ENCODE measurements at places on chromosomes 5 and 9. TPM values are rescaled to one million over a fixed set of nuclear protein-coding genes. Genes with fewer than 3 reads are reported as not detected.

DNA sequence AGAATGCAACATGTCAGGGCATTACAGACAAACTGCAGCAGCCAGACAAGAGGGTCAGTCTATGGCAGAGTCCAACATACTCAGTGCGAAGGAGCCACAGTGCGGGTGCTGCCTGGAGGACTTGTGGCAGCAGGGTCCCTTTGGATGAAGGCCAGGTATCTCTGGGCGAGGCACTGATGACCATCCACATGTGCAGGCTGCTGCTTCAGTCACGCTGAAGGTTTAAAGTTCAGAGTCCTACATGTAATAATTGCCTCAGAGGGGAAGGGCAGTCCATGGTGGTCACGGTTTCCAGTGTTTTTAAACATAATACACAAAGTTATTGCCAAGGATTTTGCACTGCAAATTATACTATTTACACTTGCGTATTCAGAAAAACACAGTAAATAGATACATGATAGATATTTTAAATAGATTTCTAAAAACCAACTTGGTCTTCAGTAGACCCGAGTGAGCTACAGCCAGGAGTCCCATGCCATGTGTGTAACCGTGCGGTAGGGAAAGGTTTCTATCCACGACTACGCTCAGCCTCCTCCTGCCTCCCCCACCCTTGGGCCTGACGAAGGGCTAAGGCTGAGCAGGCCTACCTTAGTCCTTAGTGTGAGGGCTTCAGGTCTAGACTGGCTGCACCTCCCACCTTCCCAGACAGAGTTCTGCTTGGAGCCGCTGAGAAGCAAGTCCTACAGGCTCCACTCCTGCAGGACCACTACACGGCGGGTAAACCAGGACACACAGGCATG is 76.2 kb downstream of the GPR21 start:
- peaks cover 29% of the 10 kb centered on the region for H3K4me1 ChIP-seq
- peaks cover 35% of the 10 kb centered on the region for H3K36me3 ChIP-seq
- H3K4me3 ChIP-seq = no peak overlapping the region
- DNase-seq = peak; percentile 81
- no peaks in the 10 kb centered on the region for H3K27me3 ChIP-seq

GRCh38 chr5:89308606-89309040 is 425.6 kb upstream of the MEF2C start:
- H3K27ac ChIP-seq = no peak overlapping the region
- DNase-seq = no peak
- no peak overlapping the region for H3K4me3 ChIP-seq
- no peaks in the 10 kb centered on the region for H3K27me3 ChIP-seq
- H3K4me1 ChIP-seq = no peaks in the 10 kb centered on the region

GRCh38 chr5:78612227-78613150 is 36.1 kb downstream of the LHFPL2 start:
- H3K36me3 ChIP-seq = no peaks in the 10 kb centered on the region
- H3K27me3 ChIP-seq = no peaks in the 10 kb centered on the region
- H3K4me1 ChIP-seq = peaks cover 68% of the 10 kb centered on the region
- H3K4me3 ChIP-seq = no peak overlapping the region

GRCh38 chr5:153742060-153742459 is 251.6 kb downstream of the GRIA1 start:
- H3K27ac ChIP-seq = no peak overlapping the region
- no peak overlapping the region for H3K4me3 ChIP-seq
- H3K27me3 ChIP-seq = no peaks in the 10 kb centered on the region
- no peaks in the 10 kb centered on the region for H3K36me3 ChIP-seq

DNA sequence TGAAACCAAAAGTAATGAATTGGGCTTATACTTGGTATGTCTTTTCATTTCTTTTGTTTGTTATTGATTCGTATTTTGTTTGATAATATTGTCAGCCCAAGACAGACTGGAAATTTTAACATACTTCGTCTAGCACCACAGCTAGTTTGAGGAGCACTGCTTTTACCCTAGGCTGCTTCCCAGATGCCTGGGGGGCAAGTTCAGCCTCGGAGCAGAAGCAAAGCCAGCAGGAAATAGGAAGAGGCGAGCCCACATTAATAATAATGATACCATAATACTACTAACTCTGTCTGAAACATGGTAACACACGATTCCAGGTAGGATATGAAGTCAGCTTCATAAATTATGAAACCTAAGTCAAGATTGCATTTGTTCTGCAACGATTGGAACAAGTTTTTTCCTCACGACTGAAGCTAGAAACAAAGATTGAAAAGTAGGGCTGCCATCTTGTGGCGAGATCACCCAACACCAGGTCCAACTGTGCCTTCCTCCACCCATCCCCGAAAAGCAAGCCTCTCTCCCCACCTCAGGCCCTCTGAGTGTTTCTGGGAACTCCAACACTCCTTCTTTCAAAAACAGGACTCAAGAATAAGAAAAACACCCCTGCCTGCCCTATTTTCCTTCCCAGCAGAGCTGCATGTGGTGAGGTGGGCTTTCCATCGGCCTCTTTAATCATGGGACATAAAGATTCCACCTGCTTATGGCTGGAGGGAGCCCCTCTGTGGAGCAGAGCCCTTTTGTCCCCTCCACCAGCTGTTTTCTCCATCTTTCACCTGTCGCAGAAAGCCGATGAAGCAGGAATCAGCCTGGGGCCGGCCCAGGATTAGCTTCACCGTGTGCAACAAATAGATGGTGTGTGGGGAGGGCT is 236.4 kb downstream of the CAAP1 start:
- H3K4me1 ChIP-seq = no peaks in the 10 kb centered on the region
- no peaks in the 10 kb centered on the region for H3K36me3 ChIP-seq
- no peak overlapping the region for H3K4me3 ChIP-seq
- DNase-seq = peak; percentile 2

DNA sequence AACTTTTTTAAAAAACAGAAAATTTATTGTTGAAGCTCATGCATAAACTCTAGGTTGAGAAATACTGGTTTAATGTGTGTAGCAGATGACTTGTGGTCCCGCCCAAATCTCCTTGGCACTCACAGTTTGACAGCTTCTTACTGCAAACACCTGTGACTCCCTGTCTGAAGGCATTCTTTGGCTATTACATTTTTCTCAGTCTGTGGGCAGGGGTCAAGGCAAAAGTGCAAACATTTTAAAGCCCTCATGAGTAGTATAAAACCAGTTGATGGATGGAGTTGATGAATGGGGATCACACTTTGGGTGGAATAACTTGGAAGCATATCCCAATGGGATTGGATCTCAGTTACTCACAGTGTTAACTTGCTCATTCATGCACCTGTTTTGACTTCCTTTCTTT is 1007.0 kb upstream of the NUDT12 start:
- H3K4me3 ChIP-seq = no peak overlapping the region
- no peak overlapping the region for H3K27ac ChIP-seq
- no peaks in the 10 kb centered on the region for H3K4me1 ChIP-seq
- DNase-seq = no peak
- H3K36me3 ChIP-seq = no peaks in the 10 kb centered on the region

DNA sequence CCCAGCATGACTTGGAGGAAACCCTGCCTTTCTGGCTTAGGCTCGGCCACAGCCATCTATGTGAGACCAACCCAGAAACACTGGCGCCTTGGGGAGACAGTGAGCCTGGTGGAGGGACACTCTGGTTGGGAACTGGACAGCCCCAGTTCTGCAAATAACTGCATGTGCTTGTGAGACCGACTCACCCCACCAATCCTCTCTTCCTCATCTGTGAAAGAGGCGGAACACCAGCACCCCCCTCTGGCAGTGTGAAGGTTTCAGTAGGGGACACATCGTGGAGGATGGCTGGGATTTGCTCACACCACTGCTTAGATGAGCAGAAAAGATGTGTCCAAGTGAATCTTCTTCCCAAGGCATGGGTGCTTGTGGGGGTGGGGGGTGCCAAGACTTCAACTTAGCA is 43.4 kb upstream of the N4BP3 start:
- H3K27me3 ChIP-seq = peaks cover 13% of the 10 kb centered on the region
- H3K36me3 ChIP-seq = no peaks in the 10 kb centered on the region
- H3K27ac ChIP-seq = no peak overlapping the region

DNA sequence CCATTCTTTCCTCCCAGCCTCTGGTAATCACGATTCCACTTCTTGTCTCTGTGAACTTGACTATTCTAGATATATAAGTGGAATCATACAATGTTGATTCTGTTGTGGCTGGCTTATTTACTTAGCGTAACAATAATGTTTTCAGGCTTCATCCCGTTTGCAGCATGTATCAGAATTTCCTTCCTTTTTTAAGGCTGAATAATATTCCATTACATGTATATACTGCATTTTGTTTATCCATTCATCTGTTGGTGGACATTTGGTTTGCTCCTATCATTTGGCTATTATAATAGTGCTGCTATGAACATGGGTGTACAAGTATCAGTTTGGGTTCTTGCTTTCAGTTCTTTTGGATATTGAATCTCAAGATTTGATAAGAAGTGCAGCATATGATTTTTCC is 239.7 kb upstream of the ZNF608 start:
- no peaks in the 10 kb centered on the region for H3K27me3 ChIP-seq
- H3K27ac ChIP-seq = no peak overlapping the region
- no peaks in the 10 kb centered on the region for H3K36me3 ChIP-seq
- peaks cover 10% of the 10 kb centered on the region for H3K4me1 ChIP-seq

DNA sequence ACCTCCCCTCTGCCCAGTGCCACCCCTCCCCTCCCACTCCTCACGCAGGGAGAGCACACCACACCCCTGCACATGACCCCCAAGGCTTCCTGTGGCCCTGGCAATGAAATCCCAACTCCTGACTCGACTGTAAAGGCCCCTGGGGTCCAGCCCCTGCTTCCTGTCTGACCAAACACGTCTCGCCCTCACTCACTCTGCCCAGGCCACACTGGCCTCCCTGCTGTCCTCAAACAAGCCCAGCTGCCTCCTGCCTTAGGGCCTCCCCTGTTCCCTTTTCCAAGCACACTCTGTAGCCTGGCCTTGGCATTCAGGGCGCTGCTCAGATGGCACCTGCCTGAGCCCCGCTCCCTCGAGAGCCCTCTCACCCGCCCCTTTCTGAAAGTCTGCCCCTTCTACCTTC is 42.4 kb downstream of the HK3 start:
- H3K27ac ChIP-seq = no peak overlapping the region
- H3K27me3 ChIP-seq = peaks cover 85% of the 10 kb centered on the region
- no peak for DNase-seq
- H3K4me3 ChIP-seq = no peak overlapping the region
- H3K36me3 ChIP-seq = no peaks in the 10 kb centered on the region
- H3K4me1 ChIP-seq = no peaks in the 10 kb centered on the region

DNA sequence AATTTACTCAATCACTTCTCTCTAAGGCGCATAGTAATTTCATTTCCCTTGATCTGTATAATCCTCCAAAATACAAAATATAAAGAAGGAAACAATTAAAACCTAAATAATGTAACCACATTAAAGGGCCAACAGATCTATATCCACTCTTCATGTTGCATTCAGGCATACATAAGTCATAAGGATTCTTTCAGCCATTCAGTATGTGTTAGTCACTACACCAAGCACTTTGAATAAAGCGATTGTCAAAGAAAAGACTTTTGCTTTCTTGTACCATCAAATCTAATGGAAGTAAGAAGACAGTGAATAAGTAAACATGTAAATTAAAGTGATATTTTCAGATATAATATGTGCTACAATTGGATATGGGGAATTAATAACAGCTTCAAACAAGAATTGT is 569.2 kb upstream of the PTPRD start:
- H3K27me3 ChIP-seq = no peaks in the 10 kb centered on the region
- no peak overlapping the region for H3K27ac ChIP-seq
- no peak overlapping the region for H3K4me3 ChIP-seq
- DNase-seq = no peak
- H3K4me1 ChIP-seq = no peaks in the 10 kb centered on the region

Gene CARTPT
- not detected for total RNA-seq

GRCh38 chr9:99601571-99602111 is 220.0 kb upstream of the NR4A3 start:
- no peaks in the 10 kb centered on the region for H3K36me3 ChIP-seq
- no peak for DNase-seq
- H3K4me3 ChIP-seq = no peak overlapping the region
- H3K27me3 ChIP-seq = 0 out of 3 replicates have a peak, but pooled peaks cover 3% of the 10 kb centered on the region

- no peaks in the 10 kb centered on the region for H3K27me3 ChIP-seq
- no peaks in the 10 kb centered on the region for H3K36me3 ChIP-seq
- DNase-seq = no peak
- H3K4me1 ChIP-seq = no peaks in the 10 kb centered on the region
Measured at GRCh38 chr5:124373883-124374282, 372.6 kb downstream of the ZNF608 start.

GRCh38 chr9:37379835-37380234 is 42.7 kb upstream of the GRHPR start:
- no peak for DNase-seq
- H3K36me3 ChIP-seq = no peaks in the 10 kb centered on the region
- no peak overlapping the region for H3K27ac ChIP-seq
- peaks cover 17% of the 10 kb centered on the region for H3K4me1 ChIP-seq
- H3K4me3 ChIP-seq = no peak overlapping the region

Gene ZNF354C
- total RNA-seq = 0.03 TPM

GRCh38 chr5:138725153-138725817 is 27.9 kb upstream of the CTNNA1 start:
- peak overlapping the region; percentile 49 for H3K4me3 ChIP-seq
- H3K27me3 ChIP-seq = no peaks in the 10 kb centered on the region
- peak; percentile 57 for DNase-seq
- no peaks in the 10 kb centered on the region for H3K36me3 ChIP-seq
- peaks cover 76% of the 10 kb centered on the region for H3K4me1 ChIP-seq
- H3K27ac ChIP-seq = peak overlapping the region; percentile 90

DNA sequence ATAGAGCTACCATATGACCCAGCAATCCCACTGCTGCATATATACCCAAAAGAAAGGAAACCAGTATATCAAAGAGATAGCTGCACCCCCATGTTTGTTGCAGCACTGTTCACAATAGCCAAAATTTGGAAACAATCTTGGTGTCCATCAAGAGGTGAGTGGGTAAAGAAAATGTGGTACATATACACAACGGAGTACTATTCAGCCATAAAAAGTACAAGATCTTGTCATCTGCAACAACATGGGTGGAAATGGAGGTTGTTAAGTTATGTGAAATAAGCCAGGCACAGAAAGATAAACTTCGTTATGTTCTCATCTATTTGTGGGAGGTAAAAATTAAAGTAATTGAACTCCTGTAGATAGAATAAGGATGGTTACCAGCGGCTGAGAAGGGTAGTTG is 145.0 kb downstream of the MED27 start:
- H3K36me3 ChIP-seq = peaks cover 3% of the 10 kb centered on the region
- H3K27ac ChIP-seq = no peak overlapping the region
- DNase-seq = no peak
- H3K27me3 ChIP-seq = no peaks in the 10 kb centered on the region
- H3K4me1 ChIP-seq = no peaks in the 10 kb centered on the region
- no peak overlapping the region for H3K4me3 ChIP-seq

GRCh38 chr5:54017580-54017979 is 292.8 kb downstream of the ARL15 start:
- H3K4me1 ChIP-seq = no peaks in the 10 kb centered on the region
- no peak overlapping the region for H3K27ac ChIP-seq
- DNase-seq = no peak
- H3K27me3 ChIP-seq = no peaks in the 10 kb centered on the region
- no peak overlapping the region for H3K4me3 ChIP-seq
- H3K36me3 ChIP-seq = no peaks in the 10 kb centered on the region

Measured in HepG2 (cell line).